ENCODE measurements at places on chromosomes 5 and 9.

DNA sequence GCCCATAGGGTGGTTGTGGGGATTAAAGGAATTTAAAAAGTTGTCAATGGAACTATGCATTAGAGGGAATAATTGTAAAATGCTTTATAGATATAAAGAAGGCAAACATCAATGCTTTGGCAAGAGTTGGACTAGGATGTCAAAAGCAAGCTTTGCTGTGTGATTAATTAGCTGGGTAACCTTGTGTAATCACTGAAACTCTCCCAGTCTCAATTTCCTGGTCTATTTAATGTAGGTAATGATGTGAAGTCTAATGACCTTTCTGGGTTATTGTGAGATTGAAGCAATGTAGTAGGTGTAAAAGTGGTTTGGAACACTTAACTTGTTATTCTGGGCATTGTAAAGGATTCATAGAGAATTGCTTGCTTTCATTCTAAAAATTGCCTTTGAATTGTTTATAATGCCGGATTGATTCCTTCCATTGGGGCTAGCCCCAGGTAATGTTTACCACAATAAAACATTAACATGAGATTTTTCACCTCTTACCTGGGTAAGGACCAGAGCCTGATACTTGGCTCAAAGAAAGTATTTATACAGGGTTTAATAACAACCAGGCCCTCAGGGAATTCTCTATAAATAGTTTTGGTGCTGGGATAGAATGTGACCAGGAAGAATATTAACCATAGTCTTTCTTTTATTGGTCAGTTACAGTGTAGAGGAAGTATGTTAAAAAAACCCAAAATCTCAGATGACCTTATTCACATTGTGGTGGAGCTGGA lies 30.0 kb upstream of the CLINT1 start:
- DNase-seq: no peak

GRCh38 chr5:39654715-39655114 lies 229.9 kb upstream of the DAB2 start:
- no peak for DNase-seq

GRCh38 chr5:162334944-162335343 lies 267.4 kb downstream of the GABRG2 start:
- no peak for DNase-seq

GRCh38 chr9:102840335-102840734 lies 154.8 kb upstream of the CYLC2 start:
- DNase-seq: no peak

DNA sequence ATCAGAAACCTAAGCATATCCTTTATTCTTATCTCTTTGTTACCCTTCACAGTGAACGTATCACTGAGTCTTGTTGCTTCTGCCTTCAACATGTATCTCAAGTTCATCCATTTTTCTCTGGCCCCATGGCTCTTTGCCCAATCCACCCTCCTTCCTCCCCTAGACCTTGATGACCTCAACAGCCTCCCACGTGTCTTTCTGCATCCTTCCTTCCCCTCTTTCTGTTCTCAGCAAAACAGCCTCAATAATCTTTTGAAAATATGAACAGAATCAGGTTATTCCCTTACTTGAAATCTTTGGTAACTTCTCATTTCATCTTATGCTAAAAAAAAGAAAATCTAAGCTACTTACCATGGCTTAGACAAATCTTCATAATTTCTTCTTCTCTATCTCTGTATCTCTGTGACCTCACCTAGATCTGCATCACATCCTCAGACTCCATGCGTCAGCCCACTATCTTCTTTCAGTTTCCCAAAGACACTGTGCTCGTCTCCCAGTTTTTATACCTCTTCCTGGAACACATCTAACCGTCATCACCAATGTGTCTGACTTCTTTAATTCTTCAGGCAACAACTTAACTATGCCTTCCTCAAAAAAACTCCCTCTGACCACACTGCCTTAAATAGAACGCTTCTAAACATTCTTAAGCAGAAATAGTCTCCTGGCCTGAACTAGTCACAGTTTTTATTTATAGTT lies 208.0 kb downstream of the PARP8 start:
- DNase-seq: no peak

DNA sequence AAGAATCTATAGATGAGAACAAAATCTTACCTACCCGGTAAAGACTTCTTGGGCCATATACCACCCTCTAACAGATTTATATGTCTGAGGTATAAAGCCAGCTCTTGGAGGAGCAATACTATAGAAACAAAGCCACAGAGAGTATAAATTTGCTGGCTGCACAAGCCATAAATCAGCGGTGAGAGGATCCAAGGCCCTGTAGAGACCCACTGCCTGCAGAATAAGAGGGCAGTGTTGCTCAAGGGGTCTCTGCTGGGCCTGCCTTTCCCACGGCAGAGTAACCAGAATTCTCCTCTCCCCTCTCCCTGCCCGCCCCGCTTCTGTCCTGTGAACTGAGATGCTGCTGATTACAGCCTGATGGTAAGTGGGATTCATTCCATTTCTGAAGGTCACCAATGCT lies 89.2 kb downstream of the NDFIP1 start:
- no peak for DNase-seq

GRCh38 chr9:96621618-96622017 lies 2.0 kb upstream of the CDC14B start:
- DNase-seq: no peak

Measured in ACHN (cell line).